Peyer's patch (tissue), 4 donors: ENCODE measurements at places on chromosomes 12 and 14.

- no peaks in the 10 kb centered on the region for H3K36me3 ChIP-seq
- peaks cover 6% of the 10 kb centered on the region for H3K27me3 ChIP-seq
- DNase-seq: no peak
- no peak overlapping the region for H3K4me3 ChIP-seq
- no peaks in the 10 kb centered on the region for H3K4me1 ChIP-seq
Observed at GRCh38 chr12:65280306-65280705, 1.8 kb downstream of the MSRB3 start.

DNA sequence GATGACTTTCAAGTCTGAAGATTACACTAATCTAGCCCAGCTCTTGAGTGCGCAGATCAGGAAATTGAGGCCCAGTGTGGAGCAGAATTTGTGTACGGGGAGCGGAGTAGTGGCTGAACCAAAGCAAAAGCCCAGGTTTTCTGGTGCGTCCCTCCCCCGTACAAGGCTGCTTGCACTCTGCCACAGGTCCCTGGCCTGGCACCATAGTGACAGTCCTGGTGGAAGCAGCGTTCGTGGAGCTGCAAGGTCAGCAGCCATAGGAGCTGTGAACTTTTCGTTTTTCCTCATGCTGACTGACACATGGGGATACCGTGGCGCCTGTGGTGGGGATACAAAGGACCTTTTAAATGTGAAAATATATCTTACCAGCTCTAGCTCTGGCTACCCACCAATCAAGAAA, 1.7 kb downstream of the EVL start:
- no peaks in the 10 kb centered on the region for H3K27me3 ChIP-seq
- DNase-seq: peak; percentile 39
- peak overlapping the region; percentile 51 for H3K4me3 ChIP-seq

DNA sequence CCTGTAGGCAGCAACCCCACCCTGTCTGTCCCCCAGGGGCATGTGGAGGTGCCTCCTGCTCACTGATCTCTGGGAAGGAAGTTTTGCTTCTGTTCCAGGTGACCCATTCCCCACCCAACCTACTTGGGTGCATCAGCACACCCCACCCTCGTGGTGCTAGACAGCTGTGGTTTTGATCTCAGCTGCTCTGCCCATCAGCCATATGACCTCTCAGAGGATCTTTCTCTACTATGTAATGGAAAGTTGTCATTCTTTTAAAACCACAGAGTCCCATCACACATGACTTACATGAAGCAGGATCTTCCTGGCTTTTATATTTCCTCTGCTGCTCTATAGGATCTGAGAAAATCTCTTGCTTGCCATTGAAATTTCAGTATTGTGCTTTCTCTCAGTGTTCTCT, 13.5 kb upstream of the KRT82 start:
- no peak for DNase-seq
- H3K27ac ChIP-seq: no peak overlapping the region
- H3K4me3 ChIP-seq: no peak overlapping the region
- H3K36me3 ChIP-seq: no peaks in the 10 kb centered on the region
- no peaks in the 10 kb centered on the region for H3K27me3 ChIP-seq

- no peak for DNase-seq
- H3K27ac ChIP-seq: no peak overlapping the region
- H3K4me1 ChIP-seq: no peaks in the 10 kb centered on the region
- no peak overlapping the region for H3K4me3 ChIP-seq
- H3K36me3 ChIP-seq: no peaks in the 10 kb centered on the region
Observed at GRCh38 chr14:94001501-94002396, 4.6 kb downstream of the CCDC197 start.

DNA sequence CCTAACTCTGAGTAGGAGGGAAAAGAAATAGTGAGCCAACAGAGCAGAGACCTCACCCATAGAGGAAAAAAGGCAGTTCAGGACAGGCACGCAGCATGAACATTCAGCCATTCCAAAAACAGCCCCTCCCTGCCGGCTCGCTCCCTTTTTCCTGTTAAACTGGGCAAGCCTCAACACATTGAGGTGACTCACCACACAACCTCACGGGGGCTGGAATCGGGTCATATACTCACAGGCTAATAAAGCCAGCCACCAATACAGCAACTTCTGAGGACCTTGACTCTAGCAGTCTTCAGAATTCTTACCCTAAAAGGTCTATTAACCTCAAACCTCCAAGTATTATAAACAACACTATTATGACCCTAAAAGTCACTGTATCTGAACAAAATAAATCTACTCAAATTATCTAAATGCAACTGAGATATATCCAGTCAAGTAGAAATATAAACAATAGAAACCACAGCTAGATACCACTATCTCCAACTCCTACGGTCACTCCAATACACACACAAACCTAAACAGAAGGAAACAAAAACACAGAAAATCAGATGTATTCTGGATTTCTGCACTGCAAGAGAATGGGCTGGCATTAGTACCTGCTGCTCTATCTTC, 6.3 kb downstream of the YBX3 start:
- peak; percentile 31 for DNase-seq
- H3K36me3 ChIP-seq: peaks cover 41% of the 10 kb centered on the region
- H3K27me3 ChIP-seq: no peaks in the 10 kb centered on the region
- H3K4me3 ChIP-seq: no peak overlapping the region
- H3K27ac ChIP-seq: no peak overlapping the region
- H3K4me1 ChIP-seq: no peaks in the 10 kb centered on the region
